AG09309 (cell line): ENCODE measurements at places on chromosomes 13 and 19.

GRCh38 chr19:46081928-46082727 is 41.3 kb upstream of the IGFL4 start:
- no peak for DNase-seq

DNA sequence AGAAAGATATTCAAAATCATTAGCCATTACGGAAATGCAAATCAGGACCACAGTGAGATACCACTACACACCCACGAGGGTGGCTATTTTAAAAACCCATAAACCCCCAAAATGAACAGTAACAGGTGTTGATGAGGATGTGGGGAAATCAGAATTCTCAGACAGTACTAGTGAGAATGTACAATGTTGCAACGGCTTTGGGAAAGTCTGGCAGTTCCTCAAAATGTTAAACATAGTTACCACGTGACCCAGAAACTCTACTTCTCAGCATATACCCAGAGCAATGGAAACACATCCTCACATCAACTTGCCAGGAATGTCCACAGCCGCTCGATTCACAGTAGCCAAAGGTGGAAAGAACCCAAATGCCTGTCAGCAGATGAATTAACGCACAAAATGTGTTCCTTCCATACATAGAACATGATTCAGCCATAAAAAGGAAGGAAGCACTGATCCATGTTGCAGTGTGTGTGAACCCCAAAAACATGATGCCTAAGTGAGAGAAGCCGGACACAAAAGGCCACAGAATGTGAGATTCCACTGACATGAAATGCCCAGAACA is 7.0 kb downstream of the PLVAP start:
- DNase-seq, result no peak

DNA sequence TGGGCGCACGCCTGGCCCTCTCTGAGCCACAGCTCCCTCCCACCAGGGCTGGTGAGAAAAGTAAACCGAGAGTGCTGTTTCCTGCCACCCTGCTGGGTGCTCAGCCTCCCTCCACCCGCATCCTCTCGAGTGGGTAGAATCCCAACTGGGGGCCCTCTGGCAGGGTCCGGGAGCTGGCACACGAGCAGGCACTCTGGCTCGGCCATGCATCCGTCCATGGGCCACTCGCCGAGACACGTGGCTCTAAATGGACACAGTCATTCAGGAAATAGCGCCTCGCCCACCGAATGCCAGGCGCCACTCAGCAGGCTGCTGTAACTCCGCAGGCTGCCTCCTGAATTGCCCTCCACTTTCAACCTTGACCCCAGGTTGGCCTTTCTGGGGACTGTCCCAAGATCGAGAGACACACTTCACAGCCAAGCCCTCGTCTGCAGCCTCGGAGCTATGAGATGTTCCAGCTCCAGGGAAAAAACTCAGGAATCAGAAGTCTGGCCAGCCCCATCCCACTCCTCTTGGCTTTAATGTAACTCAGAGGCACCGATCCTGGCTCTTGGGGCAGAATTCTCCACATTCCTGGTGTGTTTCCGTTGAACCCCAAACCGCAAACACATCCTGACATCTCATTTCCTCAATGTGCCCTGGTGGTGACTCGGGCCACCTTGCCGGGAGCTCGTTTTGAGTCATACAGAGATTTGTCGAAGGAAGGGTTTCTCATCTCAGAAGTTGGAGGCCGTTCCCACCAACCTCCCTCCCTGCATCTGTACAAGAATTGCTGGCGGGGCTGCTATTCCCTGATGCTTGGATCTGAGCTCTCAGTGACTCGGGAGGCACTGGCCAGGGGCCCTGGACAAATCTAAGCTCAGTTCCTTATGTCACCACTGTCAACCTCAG is 14.1 kb downstream of the KLF2 start:
- DNase-seq, result peak; percentile 69

DNA sequence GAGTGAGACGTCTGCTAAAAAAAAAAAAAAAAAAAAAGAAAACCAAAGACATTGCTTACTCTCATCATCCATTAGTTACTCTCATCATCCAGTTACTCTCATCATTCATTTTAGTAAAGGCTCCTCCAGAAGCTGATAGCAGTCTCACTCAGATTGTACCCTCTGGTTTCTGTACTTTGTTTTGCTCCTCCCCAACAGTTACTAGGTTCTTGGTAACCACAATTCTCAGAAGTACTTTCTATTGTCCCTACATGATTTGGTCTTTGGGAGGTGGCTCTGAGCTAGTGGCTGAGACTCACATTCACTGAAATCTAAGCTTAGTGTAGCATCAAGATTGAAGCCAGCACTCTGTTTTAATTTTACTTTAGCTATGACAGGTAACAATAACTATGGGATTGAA is 14.3 kb downstream of the ERICH4 start:
- no peak for DNase-seq

GRCh38 chr19:6358003-6358402 is 3.3 kb upstream of the CLPP start:
- no peak for DNase-seq

DNA sequence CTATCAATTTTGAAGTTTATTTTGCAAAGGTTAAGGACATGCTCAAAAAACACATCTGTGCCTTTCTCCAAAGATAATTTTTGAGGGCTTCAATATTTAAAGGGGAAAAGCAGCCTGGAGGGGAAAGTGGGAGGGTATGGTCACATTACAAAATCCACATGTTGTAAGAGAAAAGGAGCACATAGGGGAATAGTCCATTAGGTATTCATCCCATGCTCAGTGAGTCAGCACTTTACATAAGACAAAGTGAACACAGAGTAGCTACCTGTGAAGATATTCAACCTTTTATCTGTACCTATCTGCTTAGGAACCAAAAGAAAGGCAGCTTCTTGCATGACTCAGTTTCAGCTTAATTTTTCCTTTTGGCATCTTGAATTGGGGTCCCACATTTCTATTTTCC is 932.0 kb downstream of the SLITRK6 start:
- DNase-seq, result no peak

GRCh38 chr19:30009013-30009412 is 67.0 kb downstream of the URI1 start:
- no peak for DNase-seq

DNA sequence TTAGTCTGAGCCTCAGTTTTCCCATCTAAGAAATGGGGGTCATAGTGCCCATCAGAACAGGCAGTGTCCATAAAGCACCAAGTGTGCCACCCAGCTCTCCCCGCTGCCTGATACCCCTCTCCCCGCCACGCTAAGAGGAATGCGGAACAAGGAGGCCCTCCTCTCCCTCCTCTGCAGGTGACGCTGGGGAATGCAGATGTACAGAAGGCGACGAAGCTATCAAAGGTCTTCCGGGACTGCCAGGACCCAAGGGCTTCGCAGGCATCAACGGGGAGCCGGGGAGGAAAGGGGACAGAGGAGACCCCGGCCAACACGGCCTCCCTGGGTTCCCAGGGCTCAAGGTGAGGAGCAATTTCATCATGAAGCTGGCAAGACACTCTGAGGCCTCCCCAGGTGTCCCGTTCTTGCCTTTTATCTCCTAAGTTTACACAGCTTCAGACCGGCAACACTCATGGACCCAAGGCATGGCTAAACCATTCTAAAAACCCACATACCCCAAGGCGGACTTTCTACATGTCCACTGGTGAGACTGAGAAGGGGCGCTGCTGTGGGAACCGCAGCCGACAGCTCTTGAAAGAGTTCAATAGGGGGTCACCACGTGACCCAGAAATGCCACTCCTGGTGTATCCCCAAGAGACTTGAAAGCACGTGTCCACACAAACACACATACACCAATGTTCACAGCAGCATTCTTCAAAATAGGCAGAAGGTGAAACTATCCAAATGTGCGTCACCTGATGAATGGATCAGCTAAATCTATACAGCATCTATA is 102.7 kb downstream of the RAB20 start:
- DNase-seq, result no peak

- no peak for DNase-seq
These were observed 324.0 kb upstream of the SPRY2 start for GRCh38 chr13:80664950-80665349.

- DNase-seq, result no peak
These were observed 540.5 kb downstream of the PCDH9 start for GRCh38 chr13:66689628-66690027.

DNA sequence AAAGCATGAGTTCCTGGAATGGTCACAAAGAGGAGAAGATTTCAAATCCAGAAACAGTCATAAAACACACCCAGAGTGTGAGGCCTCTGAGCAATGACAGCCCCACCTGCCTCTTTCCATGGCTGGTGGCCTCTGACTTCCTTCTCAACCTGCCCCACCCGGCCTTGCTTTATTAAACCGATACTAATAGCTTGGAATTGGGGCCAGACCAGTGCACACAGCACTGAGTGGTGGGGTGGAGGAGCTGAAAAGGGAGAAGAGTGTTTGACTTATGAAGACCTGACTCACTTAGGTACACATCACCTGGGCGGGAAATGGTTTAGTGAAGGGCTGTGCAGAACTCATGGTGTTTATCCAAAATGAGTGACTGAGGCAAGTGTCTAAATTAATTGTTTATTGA is 20.7 kb upstream of the CEACAM6 start:
- no peak for DNase-seq

DNA sequence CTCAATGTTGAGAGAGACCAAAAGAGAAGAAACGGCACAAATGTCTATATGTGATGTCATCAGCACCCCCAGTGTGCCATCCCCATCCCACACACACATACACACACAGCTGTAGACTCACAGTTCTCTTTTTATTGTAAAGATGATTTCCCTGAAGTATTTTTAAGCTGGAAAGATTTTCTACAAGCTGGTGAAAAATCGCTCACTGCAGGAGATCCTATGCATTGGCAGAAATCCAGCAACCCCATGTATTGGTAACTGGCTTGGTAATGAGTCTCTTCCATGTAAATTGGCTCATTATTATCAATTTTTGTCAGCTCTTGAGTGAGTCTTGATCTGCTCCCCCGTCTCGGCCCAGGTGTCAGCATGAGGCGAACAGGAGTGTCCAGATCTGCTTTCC is 107.1 kb upstream of the UQCRFS1 start:
- DNase-seq, result no peak

DNA sequence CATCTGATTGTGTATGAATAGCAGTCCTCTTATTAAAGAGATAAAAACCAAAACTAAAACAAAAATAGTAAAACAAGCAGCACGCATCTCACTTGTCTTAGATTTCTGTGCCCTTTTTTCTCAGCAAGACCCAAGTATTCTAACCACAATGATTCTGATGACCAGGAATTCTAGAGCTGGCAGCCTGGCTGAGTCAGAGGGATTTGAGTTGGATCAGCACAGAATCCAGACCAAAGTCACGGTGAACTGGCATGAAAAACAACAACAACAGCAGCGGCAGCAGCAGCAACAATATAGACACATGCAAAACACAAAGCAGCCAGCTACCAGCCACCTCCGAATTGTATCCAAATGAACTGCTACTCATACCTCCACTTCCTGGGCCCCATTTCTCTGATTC is 360.5 kb downstream of the KCNRG start:
- peak; percentile 49 for DNase-seq

DNA sequence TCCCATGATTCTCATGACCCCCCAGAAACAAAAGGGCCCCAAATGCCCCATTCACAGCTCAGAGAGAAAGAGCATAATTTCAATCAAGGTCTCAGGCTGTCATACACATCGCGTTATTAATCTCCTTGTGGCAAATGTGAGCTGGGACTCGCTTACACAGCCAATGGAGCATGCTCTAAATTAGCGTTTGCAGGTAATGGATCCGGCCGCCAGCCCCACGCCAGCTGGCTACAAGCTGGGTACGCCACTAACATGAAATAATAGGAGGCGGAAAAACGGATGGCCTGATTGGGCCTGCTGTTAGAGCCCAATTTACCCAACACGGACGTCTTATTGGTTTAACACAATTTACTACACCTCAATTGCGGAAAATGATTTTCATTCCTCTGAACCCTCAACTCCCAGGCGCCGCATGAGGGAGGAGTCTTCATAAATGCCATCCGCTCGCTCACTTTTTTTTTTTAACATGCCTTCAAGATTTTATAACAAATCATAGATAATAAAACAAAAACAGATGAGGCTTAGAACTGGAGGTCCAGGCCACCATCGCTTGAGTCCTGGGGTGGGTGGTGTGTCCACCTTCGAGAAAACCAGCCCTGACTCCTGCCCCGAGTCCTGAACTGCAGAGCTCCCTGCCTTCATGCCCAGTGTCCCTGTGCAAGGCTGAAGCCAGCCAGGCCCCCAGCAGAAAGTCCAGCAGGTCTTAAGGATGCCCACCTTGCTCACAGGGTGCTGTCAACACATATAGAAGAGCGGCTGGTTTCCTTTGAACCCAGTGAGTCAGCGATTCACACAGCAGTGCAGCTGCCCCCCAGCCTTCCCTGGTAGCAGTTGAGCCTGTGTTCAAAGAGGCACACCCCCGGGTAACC is 62.1 kb downstream of the PEPD start:
- no peak for DNase-seq

GRCh38 chr19:53908106-53908934 is 758 bp upstream of the CACNG7 start:
- DNase-seq, result no peak

DNA sequence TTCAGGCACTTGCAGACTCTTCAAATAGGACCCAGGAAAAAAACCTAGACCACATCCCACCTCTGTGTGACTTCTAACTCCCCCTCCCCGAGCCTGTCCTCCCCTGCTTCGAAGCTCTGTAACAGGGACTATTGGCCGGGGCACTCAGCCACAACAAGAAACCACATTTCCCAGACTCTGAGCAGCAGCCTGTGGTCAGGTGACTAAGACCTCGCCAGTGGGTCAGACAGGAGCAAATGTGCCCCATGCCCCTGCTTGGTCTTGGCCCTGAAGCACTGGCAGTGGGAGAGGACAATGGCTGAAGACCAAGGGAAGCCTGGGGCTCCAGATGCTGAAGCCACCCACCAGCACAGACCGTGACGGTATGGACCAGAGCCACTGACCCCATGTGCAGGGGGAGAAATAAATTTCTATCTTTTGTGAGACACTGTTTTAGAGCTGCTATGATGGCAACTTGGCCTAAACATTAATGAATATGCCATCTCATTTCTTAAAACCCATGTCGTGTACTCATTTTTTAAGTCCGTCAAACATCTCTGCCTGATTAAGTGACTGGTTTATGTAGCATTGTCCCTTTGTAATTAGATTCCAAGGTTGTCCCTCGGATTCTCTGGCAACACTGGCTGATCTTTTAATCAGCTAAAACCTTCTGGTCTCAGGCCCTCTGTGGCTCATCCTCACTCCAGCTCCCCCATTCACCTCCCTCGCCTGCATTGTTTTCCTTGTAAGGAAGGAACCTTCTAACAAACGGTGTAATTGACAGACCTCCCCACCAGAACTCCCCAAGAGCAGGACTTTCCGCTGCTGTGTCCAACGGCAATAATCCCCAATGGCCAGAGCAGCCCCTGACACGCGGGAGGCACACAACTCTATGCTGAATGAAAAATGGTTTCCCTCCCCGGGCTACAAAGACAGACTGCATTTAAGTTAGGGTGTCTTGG is 98.4 kb downstream of the STK24 start:
- DNase-seq, result no peak

DNA sequence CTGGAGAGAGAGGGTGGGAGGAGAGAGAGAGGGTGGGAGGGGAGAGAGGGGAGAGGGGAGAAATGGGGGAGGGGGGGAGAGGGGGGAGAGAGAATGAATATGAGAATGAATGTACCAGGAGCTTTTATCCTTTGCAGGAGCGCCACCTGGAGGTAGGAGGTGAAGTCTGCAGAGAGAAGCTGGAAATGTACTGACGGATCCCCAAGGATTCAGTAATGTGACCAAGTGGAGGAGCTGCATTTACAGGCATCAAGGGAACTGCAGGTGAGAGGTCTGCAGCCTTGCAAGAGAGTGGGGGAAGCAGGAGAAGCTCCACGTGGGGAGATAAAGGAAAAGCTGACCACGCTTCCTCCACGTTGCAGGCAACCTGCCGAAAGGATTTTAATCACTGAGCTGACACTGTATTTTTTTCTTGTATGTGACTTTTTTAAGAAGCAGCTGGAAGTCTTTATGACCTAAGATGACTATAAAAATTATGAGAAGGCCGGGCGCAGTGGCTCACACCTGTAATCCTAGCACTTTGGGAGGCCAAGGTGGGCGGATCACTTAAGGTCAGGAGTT is 33.7 kb downstream of the VSTM1 start:
- peak; percentile 16 for DNase-seq
